A172 (cell line): ENCODE measurements at places on chromosomes 11 and 22. TPM values are rescaled to one million over a fixed set of nuclear protein-coding genes. Genes with fewer than 3 reads are reported as not detected.
A peak's percentile ranks its signal among the peaks of the same experiment; 100 is the strongest.

OR6T1 gene
- not detected in 2 replicates for total RNA-seq

CTSW gene
- 0.79 and 1.8 TPM in 2 replicates for total RNA-seq

INS gene
- not detected in 2 replicates for total RNA-seq

DDIAS gene
- total RNA-seq, result 30.1 and 34.5 TPM in 2 replicates

TP53AIP1 gene
- total RNA-seq, result not detected in 2 replicates

AIFM3 gene
- 1.4 TPM in 1 of 2 replicates, not detected in the other for total RNA-seq

DNA sequence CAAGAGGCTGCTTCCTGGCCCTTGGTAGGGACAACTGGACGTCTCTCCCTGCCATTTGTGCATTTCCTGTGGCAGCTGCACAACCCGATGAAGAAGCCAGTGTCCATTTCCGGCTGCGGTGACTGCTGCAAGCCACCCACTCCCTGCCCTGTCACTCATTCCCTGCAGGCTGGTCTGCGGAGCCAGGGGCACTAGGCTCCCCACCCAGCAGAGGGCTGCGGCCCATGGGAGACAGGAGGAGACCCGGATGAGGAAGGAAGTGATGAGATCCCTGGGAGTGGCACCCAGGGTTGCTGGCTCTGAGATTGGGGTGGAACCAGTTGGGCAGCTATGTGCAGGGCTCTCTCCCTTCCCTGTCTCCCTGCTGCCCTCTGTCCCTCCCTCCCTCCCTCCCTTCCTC, 10.0 kb upstream of the MYRF start:
- DNase-seq, result no peak

- DNase-seq, result no peak
Measured at GRCh38 chr22:27273436-27273835, 528.1 kb downstream of the MN1 start.

DNA sequence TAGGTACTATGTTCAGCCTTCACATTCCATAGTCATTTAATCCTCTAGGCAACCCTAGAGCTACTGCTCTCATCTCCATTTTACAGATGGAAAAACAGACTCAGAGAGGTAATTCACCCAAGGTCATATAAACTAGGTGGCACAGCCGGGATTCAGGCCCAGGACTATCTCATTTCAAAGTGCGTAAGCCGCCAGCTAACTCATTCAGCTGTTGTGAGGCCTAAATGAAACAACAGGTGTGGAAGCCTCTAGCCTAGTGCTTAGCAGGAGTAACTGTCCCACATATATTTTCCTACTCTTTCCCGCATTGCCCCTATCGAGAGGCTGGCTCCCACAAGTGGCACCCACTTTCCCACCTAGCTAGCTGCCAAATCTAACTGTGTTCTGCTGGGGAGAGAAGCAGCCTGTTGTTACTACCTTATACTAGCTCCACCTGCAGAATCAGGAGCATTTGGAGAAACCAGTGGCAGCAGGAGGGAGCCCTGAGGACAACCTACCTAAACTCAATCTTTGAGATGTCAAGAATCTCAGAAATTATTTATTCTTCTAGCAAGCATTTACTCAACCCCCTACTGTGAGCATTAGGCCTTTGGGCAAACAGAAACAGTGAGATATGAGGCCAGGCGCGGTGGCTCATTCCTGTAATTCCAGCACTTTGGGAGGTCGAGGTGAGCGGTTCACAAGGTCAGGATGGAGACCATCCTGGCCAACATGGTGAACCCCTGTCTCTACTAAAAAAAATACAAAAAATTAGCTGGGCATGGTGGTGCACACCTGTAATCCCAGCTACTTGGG, 20.9 kb downstream of the PRG3 start:
- no peak for DNase-seq

- no peak for DNase-seq
Measured at GRCh38 chr22:36323855-36324331, 63.9 kb downstream of the MYH9 start.

- peak; percentile 26 for DNase-seq
Measured at GRCh38 chr11:26820739-26821138, 98.9 kb upstream of the SLC5A12 start.

- DNase-seq, result no peak
Measured at GRCh38 chr11:78216021-78216420, 27.3 kb downstream of the USP35 start.

DNA sequence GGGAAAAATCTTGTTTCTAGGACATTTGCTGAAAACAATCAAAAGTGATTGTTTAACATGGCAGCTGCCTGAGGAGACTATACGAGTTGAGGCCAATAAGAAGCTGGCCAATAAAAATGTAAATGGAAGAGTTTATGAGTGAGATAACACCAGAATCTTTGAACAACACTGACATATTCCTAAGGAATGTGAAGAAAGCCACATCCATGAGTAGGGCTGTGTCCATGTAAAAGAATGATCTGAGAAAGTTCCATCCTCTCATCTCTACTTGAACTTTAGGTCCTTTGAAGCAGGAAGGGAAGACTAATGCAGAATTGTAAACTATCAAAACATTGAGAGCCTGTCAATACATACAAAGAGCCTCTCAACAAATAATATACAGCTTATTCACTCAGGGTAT, 6.9 kb upstream of the CHORDC1 start:
- peak; percentile 1 for DNase-seq

DNA sequence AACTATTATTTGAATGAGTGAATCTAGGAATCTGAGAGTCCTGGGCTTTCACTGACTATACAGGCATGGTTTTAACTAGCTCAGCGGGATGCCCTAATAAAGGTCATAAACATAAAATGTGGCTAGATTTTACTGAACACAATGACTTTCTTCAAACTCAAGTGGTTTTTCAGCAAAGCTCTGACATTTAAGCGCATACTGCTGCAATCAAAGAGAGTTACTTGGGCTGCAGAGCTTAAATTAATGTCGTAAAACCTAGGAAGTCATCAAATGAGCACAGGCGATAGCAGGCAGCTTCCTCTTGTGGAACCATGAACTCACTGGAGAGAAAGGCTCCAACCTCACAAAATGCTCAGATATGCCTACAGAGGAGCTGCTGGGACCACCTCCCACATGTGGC, 6.7 kb downstream of the CSNK2A3 start:
- no peak for DNase-seq

DNA sequence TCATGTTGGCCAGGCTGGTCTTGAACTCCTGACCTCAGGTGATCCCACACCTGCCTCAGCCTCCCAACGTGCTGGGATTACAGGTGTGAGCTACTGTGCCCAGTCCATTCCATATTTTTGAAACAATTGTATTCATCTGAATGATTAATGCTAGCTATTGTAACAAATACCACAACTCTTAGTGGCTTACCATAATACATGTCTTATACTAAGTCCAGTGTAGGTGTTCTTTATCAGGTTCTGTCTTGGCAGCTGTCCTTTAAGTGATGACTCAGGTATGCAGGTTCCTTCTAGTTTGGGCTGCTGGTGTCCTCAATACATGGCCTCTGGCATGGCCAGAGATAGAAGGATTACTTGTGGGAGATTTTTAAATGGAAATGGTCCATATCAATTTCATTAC, 39.0 kb downstream of the UVRAG start:
- DNase-seq, result no peak

GRCh38 chr11:102269927-102270326, 47.4 kb upstream of the BIRC3 start:
- DNase-seq, result peak; percentile 11

- DNase-seq, result peak; percentile 80
Measured at GRCh38 chr22:39174498-39175352, 22.2 kb upstream of the CBX7 start.

DNA sequence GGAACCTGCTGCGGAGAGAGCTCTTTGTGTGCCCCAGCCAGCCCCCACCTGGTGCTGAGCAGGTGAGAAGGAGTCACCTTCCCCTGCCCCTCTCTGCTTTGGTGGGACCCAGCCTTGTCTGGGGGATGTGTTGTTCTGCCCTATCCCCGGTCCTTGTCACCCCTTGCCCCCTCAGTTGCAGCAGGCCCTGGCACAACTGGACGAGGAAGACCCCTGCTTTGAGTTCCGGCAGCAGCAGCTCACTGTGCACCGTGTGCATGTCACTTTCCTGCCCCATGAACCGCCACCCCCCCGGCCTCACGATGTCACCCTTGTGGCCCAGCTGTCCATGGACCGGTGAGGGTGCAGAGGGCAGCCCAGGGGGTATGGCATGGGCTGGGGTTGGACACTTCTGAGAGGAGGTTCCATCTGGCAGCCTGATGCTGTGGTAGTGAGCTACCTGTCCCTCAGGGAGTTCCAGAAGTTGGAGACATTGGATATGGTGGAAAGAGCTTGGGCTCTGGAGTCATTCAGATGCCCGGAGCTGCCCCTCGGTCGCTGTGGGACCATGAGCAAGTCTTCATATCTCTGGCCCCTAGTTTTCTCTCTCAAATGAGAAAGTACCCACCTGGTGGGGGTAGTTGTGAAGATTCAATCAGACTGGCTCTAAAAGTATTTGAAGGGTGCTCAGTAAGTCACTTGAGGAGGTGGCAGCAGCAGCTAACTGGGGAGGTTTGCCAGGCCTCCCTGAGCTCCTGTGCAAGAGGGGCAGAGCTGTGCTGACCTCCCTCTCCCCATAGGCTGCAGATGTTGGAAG, 4.3 kb downstream of the LARGE2 start:
- DNase-seq, result no peak

GRCh38 chr22:20542736-20543135, 35.3 kb downstream of the MED15 start:
- no peak for DNase-seq

GRCh38 chr22:45107671-45108070, 56.1 kb upstream of the NUP50 start:
- no peak for DNase-seq

- no peak for DNase-seq
Measured at GRCh38 chr11:33940538-33940815, 48.6 kb upstream of the LMO2 start.
